SHP77 (cell line): ENCODE measurements at places on chromosomes 7 and 10.

GRCh38 chr10:115674496-115674895, 581.3 kb downstream of the ATRNL1 start:
- no peak for DNase-seq

DNA sequence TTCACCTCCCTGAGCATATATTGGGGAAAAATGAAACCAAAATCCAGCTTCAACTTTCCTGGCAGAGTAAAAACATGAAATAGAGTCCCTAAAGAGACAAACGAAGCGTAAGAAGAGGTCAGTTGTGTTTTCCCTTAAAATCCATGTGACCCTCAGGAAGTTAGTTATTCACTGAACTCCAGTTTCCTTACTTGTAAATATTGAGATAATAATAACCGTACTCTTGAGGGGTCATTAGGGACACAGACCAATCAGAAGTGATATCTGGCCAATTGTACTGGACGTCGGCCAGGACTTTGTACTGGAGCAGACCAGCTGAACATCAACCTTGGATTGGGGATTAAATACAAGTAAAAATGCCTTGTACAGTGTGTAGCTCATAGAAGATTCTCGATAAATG, 167.0 kb downstream of the GATA3 start:
- DNase-seq: no peak

DNA sequence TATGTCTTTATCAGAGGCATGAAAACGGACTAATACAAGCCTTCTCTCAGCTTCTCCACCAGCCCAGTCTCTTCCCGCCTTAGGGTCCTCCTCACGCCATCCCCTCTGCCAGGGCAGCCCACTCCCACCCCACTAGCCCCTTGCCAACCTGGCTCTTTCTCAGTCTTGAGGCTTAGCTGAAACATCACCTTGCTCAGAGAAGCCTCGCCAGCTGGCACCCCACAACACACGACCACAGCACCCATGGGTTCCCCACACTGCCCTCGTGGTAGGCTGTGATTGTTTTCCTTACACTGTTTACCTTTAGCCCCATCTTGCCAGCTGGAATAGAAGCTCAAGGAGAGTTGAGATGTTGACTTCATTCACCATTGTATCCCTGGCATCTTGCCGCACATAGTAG, 44.4 kb downstream of the GPAM start:
- no peak for DNase-seq

- no peak for DNase-seq
Observed at GRCh38 chr10:124592101-124592500, 130.5 kb downstream of the LHPP start.

DNA sequence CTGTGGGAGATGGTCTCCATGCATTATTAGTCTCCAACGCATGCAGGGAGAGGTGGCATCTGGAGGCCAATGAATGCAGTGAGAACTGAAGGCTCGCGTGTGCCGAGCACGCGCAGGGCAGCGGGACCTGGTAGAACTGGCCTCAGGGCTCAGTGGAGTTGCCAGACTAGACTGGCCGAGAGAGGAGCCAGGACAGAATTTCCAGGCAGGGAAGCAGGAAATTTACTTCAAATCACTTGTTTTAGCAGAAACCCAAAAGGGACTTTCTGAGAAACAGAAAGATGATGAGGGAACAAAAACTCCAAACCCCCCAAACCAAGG, 311.0 kb upstream of the IMMP2L start:
- DNase-seq: no peak

- DNase-seq: no peak
Observed at GRCh38 chr10:29107866-29108498, 180.9 kb upstream of the LYZL1 start.

GRCh38 chr7:37050801-37051200, 326.5 kb upstream of the AOAH start:
- no peak for DNase-seq

DNA sequence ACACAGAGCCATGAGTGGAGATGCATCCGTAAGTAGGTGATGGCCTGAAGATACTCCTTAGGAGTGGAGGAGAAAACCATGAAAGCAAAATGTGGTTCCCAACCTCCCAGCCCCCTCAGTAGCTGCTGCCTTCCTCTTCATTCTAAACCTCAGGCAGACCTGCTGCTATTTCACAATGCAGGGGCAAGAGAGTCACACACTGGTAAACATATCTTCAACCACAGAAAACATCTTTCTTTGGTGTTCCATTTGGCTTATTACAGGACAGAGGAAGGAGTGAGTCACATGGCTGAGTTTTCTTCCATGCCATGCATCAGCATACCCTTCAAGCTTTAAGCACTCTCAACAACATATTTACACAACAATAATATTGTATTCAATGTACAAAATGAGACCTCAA, 342.1 kb downstream of the BMPER start:
- DNase-seq: no peak
